ENCODE measurements at places on chromosomes 1 and 21. TPM values are rescaled to one million over a fixed set of nuclear protein-coding genes. Genes with fewer than 3 reads are reported as not detected.

- DNase-seq, result no peak
Observed at GRCh38 chr1:167239257-167239656, 18.6 kb downstream of the POU2F1 start.

- peak; percentile 71 for DNase-seq
Observed at GRCh38 chr1:245177071-245177900, 22.5 kb downstream of the KIF26B start.

DNA sequence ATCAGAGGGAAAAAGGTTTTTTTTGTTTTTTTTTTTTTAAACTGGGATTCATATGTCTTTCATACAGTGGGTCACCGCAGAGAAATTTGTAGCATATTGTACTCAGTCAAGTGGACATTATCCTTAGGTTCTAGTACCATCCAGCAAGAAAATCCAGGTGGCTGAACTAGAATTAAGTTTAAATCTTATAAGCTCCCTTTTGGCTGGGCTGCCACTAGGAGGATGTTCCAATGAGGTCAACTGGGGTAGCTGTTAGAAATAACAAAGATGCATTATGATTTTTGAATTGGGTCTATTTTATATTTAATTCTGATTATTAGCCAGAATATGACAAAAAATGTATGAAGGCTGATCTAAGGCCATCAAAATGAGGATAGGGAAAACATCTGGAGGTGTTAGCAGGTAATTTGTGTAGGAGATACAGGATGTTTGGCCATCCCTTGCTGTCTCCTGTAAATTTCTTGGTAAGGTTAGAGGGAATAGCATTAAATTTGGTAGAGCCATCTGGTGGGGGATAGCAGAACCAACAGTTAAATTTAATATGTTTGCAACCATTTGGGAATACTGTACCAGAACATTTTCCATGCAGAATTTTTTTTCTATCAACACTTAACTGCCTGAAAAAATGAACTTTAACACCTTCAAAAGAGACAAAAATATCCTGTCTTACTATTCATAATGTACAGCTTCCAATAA lies 568.5 kb upstream of the B3GALT2 start:
- DNase-seq, result no peak

DNA sequence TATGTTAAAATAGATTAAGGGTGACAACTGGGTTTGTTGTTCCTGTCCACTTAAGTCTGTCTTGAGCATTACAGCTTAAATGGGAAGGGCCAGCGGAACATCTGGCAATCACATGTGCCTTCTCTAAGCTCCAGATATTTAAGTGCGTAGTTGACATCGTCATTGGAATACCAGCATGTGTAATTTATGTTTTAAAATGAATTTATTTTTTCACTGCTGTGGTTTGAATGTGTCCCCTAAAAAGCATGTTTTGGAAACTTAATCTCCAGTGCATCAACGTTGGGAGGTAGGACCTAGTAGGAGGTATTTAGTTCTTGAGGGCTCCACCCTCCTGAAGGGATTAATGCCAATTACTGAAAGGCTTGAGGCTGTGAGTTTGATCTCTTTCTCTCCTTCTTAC lies 13.4 kb downstream of the ZCCHC17 start:
- no peak for DNase-seq

DNA sequence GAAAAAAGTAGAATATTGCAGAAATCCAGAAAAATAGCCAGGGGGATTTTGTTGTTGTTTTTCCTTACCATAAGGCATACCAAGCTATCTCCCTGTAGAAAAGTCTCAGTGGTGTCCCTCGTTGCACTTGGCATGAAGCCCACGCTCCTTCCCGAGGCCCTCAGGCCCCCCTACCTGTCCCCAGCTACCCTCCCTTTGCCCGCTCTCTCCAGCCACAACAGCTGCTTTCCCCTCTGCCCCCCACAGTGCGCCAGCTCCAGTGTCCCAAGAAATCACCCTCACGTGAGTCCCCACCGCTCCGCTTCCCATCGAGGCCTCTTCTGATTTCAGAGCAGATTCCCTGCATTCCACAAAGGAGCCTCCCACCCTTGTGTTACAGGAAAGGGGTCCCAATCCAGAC lies 8.4 kb downstream of the AGTRAP start:
- DNase-seq, result no peak

DNA sequence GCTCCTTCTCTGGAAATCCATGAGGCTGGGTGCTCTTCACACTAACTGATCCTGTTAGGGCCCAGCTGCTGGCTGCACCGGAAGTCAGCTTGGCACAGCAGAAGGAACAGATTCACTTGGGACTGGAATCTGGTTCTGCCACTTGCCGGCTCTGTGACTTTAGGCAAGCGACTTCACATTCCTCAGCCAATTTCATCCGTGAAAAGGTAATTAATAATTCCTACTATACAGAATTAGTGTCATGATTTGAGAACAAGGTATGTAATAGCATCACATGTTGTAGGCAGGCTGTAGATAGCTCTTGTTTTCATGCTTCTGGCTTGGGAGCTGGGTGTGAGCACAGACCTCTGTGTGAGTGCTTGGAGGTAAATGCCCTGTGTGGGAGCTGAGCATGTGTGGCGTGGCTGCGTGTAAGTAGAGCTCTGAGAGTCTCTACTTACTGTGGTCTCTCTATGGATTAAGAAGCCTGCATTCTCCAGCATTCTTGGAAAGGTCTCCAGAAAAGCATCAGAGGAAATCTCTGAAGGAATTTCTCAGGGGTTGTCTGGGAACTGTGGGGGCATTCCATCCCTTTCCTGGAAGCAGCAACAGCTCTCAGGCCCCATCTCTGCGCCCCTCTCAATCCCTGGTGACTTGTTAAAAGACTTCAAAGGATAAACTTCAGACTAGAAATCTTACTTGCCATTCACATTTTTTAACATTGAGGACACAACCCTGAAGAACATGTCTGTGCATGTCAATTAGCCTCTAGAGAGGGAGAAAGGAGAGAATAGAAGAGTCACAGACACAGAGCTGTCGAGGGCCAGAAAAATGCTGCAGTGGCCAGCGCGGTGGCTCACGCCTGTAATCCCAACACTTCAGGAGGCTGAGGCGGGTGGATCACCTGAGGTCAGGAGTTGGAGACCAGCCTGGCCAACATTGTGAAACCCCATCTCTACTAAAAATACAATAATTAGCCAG lies 47.7 kb upstream of the PPM1J start:
- DNase-seq, result no peak

DNA sequence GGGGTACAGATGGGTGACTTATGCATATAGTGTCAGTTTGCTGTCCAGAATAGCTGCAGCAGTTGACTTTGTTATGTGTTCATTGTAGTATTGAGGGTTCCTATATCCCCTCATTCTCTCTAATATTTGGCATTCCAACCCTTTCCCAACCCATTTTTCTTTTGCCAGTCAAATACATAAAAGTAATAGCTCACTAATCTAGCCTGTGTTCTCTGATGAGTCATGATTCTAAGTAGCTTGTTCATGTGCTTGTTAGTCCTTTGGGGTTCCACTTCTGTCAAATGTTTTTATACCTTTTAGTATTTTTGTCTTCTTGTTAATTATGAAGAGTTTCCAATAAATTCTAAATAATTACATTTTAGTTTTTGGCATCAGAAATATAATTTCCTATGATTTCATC lies 99.2 kb upstream of the MROH9 start:
- no peak for DNase-seq

GRCh38 chr1:154711416-154711815 lies 103.4 kb upstream of the ADAR start:
- DNase-seq, result no peak

GRCh38 chr1:29682171-29682918 lies 446.0 kb downstream of the PTPRU start:
- DNase-seq, result peak; percentile 59

- DNase-seq, result no peak
Observed at GRCh38 chr1:94793296-94793656, 26.9 kb upstream of the SLC44A3 start.

DNA sequence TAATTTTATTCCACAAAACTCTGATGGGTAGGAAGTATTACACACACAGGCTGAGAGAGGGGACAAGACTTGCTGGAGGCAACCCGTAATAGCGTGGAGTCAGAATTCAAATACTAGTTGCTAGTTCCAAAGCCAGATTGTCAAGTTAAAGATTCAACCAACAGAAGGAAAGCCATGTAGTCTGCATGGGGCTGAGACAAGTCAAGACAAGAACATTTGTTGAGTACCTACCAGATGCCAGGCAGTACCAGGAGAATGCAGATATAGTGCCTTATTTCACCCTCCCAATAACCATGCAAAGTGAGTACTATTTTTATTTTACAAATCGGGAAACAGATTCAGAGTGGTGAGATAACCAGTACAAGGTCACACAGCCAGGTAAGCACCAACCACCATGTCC lies 110.4 kb upstream of the SPATA6 start:
- DNase-seq, result no peak

DNA sequence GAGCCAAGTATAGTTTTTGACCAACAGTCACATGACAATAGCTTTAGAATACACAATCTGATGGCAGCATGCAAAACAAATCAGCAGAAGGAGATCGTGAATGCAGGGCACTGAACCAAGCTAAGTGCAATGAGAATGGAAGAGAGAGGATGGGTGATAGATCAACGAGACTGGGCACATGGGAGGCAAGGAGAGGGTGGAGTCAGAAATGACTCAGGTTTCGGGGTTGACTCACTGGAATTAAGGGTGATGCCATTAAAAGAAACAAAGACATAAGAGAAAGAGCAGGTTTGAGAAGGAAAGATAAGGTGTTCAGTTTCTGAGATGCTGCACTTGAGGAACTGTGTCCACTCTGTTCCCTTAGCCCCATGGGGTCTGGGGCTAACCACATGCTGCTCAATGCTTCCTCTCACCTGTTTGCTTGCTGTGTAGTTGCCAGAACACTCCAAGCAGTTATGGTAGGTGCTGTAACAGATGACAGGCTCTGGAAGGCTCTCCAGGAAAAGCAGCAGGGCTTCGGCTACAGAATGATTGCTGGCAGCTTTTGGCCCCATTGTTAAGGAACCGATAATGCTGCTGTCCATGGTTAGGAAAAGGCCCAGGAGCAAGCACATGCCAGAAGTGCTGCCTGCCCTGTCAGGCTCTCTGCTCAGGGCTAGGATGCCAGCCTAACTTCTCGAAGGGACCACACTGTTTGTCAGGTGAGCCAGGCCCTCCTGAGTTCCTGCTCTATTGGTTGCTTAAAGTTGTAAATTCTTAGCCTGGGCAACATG lies 6.1 kb upstream of the MTF1 start:
- no peak for DNase-seq

DNA sequence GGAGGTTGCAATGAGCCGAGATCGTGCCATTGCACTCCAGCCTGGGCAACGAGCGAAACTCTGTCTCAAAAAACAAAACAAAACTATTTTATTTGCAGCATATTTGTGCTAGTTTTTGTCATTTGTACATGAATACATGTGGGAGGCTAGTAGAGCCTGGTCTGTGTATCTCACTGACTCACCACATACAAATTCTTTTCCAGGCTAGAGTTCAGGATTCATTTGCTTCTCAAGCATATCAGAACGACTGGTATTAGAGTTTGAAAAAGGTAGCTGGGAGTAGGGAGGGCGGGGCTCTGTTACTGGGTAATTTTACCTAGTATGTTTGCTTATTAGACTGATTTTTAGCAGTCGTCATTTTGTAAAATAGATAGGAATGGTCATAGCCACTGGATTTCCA lies 4.5 kb upstream of the TOR3A start:
- DNase-seq, result no peak

Gene EPHA2
- polyA plus RNA-seq, result 82.2 TPM

Gene C8B
- polyA plus RNA-seq, result not detected

Gene KIRREL1
- 47.8 TPM for polyA plus RNA-seq

Gene BRWD1
- polyA plus RNA-seq, result 9.1 TPM

Gene SPRR3
- polyA plus RNA-seq, result not detected

Gene DDAH1
- polyA plus RNA-seq, result 80.2 TPM

Gene VASH2
- polyA plus RNA-seq, result 0.41 TPM

Gene TTC34
- polyA plus RNA-seq, result 0.16 TPM

Gene PLA2G2D
- polyA plus RNA-seq, result not detected

Gene PGLYRP4
- polyA plus RNA-seq, result not detected

Measured in SK-N-SH (cell line).